NCI-H1694 (cell line): ENCODE measurements at places on chromosomes 2 and 18.

DNA sequence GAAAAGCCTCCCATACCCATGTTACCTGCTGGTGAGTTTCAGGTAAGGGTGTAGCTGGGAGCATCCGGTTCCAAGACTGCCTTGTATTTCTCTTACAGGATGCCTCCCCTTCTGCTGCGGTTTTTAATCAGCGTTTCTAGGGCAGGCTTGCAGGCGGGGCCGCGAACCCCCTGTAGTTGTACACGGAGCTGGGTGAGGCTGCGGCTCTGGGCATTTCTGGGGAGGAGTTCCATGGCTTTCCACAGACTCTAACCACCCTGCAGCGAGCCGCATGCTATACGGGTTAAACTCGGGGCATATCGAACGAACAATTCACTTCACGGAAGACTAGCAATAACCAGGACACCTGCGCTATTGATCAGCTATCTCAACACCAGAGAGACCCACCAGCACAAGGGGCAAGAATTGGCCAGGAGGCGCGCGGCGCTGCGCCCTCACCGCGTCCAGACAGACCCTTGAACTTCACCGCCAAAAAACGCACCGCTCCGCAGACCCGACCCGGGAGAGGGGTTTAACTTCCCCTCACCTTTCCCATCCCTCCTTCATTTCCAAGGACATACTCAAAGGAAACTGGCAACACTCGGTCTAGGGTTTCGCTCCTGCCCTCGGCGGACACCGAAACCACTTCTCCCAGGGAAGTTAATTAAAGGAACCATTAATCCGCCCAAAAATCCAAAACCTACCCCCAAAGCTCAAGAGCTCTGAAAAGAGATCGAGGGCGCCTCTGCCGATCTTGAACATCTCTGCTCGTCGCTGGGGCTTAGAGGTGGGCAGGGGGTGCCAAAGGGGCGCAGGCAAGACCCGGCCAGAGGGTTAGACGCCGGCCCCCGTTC is 909 bp downstream of the TGFA start:
- no peak for DNase-seq

- no peak for DNase-seq
These were observed 57.6 kb upstream of the CABLES1 start for GRCh38 chr18:23077493-23078256.

GRCh38 chr2:3343012-3343411 is 34.6 kb downstream of the EIPR1 start:
- DNase-seq = no peak

DNA sequence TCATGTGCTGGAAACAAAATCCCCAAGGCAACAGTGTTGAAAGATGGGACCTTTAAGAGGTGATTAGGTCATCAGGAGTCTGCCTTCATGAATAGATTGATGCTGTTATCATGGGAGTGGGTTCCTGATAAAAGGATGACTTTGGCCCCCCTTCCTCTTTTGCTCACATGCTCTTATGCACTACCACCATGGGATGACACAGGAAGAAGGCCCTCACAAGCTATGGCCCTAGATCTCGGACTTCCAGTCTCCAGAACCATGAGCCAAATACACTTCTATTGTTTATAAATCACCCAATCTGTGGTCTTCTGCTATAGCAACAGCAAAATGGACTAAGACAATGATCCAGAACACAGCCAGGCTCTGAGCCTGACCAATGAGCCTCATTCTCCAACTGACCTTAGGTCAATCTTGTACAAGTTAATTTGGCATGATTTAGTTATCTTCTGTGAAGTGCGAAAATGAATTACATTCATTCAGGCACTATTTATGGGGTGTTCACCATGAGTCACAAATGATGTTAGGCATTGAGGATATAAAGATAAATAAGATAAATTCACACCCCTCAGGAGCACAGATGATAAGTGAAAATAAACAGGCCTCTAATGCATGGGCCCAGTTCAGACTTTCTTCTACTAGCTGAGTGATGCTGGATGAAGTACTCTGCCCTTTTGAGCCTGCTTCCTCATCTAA is 37.7 kb upstream of the NT5C1B start:
- no peak for DNase-seq

- peak; percentile 77 for DNase-seq
These were observed 1950.8 kb upstream of the PIK3C3 start for GRCh38 chr18:40004246-40004645.

GRCh38 chr2:16973586-16974286 is 308.1 kb upstream of the CYRIA start:
- DNase-seq = no peak

DNA sequence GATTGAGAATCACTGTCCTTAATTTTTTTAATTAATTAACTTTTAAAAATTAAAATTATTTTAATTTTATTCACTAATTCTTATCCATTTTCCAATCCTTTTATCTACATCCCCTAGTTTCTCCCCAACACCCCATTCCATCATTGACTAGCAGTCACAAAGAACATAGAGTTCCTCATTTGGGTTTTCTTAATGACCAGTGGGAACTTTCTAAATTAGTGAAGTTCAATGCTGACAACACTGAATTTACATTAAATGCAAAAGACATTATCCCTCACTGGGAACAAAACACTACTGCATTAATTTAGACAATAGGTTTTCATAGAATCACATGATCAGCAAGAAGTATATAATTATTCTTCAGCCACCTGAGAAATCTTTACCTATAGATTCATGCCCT is 80.6 kb upstream of the GLS start:
- DNase-seq = no peak

DNA sequence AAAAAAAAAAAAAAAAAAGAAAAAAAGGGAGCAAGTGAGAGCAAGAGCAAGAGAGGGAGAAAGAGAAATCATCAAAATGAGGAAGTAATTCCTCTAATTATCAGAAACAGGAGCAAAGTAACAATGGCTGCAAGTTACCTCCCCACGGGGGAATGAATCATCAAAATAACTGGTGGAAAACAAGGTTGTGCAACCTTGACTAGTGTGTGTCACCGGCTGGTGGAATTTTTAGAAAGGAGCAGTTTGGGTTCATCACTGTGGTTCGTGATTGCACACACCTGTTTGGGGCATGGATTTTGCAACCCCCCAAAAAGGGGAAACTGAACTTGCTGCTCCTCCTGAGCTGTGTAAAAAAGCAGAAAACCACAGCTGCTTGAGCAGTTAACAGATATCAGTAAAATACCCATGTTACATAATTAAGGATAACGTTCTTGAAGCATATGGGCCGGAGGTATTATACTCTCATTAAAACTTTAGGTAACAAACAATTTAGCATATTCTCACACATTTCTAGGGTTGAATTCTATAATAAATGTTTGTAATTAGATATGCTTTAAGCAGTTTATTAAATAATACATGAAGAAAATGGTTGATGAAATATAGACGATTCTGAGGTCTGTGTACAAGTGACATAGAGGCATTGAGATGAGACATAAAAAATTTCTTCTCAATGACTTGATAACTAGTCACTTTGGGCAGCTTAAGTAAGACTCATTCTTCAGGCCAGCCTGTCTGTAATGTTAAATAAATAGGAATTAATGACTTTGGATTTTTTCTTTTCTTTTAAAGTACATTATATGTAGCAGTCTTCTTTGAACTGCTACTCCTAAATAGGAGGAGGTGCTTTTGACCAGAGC is 184.2 kb upstream of the ZEB2 start:
- no peak for DNase-seq

GRCh38 chr2:180507028-180507427 is 473.4 kb upstream of the UBE2E3 start:
- DNase-seq = no peak

- no peak for DNase-seq
These were observed 16.2 kb upstream of the SCG2 start for GRCh38 chr2:223618172-223619035.

DNA sequence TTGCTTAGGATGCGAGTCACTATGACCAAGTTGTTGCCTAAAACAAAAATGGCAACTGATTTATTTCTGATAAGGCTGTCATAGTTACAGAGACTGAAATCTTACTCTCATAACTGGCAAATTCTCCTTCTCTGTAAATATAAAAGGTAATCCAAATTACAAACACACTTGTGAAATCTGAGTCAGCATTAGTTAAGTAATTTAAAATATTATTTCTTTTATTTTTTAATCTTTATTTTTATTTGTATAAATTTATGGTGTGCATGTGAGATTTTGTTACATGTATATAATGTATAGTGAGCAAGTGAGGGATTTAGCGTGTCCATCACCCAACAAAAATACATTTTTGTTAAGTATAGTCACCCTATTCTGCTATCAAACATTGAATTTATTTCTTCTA is 1342.8 kb upstream of the TMEFF2 start:
- no peak for DNase-seq

DNA sequence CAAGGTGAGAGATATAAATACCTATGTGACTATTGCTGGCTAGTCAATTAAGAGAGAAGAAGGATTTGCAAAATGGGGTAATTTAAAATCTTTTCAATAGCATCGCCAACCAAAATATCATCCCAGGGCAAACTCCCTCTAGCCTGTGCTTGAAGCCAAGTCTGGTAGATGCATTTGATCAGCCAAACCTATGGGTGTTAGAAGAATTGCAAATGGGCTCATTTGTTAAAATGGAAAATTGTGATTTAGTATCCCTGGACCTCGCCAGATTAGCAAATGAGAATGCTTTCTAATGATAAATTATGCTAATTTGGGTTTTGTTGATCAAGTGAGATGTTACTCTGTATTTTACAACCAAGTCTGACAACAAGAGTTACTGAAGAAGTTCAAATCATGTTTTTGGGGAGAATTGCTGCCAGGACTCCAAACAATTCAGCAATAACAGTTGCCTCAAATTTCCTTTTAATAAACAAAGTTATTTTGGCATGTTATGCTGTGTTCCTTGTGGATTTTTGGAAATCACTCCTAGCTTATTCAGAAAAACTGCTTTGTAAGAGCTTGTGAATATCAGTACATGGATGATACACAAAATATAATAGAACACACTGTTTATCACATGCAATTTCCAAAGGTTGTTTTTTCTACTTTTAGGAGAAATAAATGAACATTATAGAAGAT is 272.5 kb upstream of the PARD3B start:
- DNase-seq = no peak

DNA sequence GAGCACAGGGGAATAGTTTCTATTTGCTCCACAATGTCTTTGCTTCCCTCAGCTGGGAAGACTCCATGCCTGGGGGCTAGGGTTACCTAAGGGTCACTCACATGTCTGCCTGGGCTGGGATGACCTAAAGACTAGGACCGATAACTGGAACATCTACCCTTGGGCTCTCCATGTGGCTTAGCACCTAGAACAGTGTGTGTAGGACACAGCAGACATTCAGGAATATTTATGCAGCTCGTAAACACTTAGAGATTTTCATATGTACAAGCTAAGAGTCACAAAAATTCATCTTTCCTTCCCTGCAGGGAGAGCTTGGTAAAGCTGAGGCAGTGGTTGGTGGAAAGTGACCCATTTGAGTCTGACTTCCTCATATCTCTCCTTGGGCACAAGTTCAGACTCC is 55.8 kb downstream of the FBLN7 start:
- DNase-seq = no peak

- no peak for DNase-seq
These were observed at the start of gene FABP1 for GRCh38 chr2:88127888-88128653. Gene FABP1 (minus strand): TSS chr2:88128062. CDS start chr2:88128017, 45 bp downstream.

DNA sequence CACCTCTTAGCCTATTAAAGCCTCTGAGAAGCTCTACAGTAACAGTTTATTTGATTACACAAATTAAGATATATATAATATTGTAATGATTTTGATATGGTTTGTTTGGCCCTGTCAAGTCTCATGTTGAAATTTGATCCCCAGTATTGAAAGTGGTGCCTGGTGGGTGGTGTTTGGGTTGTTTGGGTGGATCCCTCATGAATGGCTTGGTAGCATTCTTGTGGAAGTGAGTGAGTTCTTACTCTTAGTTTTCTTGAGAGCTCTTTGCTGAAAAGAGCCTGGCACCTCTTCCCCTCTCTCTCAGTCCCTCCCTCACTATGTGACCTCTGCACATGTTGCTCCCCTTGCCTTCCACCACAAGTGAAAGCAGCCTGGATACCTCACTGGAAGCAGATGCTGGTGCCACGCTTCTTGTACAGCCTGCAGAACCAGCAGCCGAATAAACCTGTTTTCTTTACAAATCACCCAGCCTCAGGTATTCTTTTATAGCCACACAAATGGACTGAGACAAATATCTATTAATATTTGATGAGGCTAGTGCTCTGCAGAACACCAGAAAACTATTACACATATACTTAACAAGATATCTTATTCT is 52.8 kb downstream of the SLC4A10 start:
- no peak for DNase-seq

- no peak for DNase-seq
These were observed 8.7 kb upstream of the TGIF1 start for GRCh38 chr18:3441290-3441689.

DNA sequence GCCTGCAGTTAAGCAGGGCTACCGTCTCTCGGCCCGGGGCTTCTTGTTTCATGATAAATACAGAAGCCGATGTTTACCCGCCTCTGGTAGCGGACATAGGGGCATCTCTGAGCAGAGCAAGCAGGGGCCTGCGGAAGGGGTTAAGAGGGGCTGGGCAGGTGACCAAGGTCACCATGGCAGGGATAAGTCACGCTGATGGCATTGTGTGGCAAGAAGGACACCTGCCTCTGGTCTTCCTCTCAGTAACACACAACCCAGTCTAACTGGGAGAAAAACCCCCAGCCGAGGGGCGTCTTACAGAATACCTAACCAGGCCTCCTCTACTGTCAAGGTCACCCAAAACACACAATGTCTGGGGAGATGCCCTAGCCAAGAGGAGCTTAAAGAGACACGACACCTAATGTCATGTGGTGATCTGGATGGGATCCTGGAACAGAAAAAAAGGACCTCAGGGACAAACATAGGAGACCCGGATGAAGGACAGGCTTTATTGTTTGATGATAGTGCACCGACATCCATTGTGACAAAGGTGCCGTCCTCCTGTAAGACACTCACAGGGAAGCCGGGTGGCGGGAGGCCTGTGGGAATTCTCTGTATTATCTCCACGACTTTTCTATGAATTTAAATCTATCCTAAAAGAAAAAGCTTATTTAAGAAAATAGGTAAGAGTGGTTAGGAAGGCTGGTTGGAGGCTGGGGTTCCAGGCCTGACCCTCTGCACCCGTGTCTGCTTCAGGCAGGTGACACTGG is 24.8 kb downstream of the SH3BP4 start:
- DNase-seq = no peak

DNA sequence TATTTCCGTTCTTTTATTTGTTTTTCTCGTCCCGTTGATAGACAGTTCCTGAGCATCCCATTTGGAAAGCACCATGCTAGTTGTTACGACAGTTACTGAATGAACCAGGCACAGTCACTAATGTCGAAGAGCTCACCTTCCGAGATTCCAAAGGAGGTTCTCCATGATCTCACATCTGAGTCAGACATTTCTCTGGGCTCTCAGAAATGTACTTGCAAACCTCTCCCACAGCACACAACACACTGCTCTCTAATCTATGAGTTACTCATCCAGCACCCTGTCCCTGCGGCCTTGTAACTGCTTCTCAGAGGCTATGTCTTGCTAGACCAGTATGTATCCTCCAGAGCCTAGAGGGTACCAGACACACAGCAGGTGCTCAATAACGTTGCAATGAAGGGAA is 174.7 kb downstream of the DNER start:
- DNase-seq = no peak

GRCh38 chr2:121633463-121633862 is 15.8 kb downstream of the CLASP1 start:
- DNase-seq = no peak
